ENCODE measurements at places on chromosomes 12 and 14.

GRCh38 chr12:56087220-56087619, 7.3 kb downstream of the ERBB3 start:
- DNase-seq = peak; percentile 24

GRCh38 chr14:71403656-71404055, 496.4 kb downstream of the PCNX1 start:
- no peak for DNase-seq

DNA sequence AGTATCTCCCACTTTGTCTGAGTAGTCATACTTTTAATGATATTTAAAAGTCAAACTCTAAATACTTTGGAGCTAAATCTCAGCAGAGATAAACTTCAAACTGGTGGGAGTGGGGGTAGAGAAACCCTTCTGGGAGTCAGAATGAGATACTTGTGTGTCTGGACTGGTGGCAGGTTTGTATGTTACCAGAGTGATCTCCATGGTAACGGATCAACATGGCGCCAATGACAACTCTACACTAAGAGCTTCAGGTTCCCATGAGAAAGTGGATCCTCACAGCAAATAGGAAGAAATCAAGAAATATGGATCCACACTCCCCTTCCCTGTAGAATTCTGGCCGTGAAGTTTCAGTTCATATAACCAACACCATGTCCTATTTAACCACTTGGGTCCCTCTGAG, 121.9 kb downstream of the ETV6 start:
- no peak for DNase-seq

DNA sequence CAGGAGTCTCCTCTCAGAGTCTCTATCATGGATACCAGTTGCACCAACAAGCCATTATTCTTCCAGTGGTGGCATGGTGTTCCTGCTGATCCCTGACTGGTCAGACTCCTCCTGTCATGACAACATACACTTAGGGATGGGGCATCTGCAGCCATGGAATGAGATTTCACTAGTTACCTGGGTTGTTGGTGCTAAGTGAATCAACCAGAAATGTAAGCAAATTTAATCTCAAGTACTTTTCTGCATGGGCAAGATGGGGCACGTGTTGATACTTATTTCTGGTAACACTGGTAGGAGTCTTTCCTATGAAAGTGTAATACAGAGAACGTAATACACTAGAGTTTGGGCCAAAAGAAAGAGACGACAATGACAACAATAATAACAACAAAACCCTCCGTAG, 211.5 kb upstream of the FOXN3 start:
- no peak for DNase-seq

- DNase-seq = no peak
Measured at GRCh38 chr14:53458368-53458814, 305.3 kb upstream of the DDHD1 start.

DNA sequence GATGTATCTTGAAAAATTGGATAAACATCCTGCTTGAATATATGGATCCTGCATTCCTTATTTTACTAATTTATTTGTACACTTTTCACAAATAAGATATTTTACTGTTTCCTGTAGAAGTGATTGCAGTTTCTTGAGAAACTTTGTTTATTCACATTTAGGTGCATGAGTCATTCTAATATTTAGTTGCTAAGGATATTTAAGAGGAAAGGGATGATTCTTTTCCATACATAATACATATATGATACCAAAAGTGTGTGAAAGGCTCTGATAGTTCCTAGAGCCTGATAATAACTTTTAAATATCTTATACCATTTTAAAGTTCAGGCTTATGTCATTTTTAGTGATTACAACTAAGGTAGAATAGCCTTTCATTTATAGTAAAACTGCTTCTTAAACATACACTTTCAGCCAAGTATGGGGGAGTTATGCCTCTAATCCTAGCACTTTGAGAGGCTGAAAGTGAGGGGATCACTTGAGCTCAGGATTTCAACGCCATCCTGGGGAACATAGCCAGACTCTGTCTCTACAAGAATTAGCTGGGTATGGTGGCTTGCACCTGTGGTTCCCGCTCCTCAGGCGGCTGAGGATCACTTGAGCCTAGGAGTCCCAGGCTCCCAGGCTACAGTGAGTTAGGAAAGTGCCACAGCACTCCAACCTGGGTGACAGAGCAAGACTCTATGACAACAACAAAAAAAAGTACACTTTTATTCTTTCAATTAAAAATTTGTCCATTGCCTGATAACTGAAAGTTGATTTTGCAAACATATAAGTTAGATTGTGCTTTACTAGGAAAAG, 262.6 kb upstream of the LRIG3 start:
- DNase-seq = no peak

DNA sequence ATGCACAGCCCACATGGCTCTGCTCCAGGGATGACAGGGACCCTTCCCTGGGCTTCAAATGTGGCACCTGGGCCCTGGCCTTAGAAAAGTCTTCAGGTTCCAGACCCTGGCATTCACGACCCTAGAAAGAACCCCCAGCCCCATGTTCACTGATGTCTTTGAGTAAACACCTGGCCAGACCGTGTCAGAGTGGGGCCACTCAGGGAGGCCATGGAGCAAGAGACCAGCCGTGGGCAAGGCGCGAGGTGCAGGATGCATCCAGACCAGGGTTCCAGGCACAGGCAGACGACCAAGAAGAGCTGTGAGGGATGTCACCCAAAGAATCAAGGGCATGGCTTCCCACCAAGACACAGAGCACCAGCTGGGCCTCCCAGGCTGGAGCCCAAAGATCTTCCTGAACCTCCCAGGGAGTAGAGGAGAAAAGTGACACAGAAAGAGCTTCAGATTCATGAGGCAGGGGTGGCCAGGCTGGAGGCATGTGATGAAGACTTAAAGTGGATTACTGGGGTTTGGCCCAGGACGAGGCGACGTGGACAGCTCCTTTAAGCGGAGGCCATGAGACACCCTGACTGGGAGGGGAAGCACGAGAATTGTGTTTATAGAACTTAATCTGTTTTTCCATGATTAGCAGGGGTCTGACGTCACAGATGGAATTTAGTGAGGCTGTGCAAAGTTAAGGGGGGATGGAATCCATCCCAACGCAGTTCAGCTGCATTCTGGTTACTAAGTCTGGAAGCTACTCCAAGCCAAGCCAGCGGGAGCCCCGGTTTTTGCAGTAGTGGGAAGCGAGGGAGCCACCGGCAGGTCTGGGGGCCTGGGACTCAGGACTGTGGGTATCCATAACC, 61.6 kb downstream of the ARL6IP4 start:
- DNase-seq = no peak

DNA sequence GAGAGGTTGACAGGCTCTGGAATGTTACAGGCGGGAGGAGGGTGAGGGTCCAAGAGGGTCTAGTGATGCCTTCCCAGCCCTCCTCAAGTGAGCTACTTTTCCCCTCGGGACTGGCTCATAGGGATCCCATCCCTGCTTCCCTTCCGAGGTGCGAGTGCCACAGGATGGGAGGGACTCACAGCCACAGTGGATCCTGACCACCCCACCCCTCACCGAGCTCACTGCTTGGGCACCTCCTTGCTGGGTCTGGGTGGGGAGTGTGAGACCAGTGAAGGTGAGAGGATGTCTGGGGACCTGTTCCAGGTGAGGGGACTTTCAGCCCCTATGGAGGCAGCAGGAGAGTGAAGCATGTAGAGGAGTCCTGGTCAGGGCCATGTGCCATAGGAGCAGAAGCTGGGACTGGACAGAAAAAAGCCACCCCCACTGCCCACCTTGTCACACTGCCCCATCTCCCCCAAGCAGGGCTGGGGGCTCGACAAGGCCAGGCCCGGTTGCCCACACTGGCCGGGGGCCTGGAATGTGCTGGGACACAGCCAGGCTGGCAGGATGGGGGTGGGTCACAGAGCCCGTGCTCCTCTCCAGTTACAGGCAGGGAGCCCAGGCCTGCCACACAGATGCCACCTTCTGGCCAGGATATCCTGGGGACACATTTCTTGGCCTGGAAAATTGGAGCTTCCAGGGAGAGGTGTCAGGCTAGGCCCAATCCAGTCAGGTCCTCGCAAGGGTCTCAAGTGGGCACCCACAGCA, 1.7 kb upstream of the TNS2 start:
- peak; percentile 36 for DNase-seq

GRCh38 chr12:34349673-34349961, 327.3 kb downstream of the ALG10 start:
- DNase-seq = no peak

DNA sequence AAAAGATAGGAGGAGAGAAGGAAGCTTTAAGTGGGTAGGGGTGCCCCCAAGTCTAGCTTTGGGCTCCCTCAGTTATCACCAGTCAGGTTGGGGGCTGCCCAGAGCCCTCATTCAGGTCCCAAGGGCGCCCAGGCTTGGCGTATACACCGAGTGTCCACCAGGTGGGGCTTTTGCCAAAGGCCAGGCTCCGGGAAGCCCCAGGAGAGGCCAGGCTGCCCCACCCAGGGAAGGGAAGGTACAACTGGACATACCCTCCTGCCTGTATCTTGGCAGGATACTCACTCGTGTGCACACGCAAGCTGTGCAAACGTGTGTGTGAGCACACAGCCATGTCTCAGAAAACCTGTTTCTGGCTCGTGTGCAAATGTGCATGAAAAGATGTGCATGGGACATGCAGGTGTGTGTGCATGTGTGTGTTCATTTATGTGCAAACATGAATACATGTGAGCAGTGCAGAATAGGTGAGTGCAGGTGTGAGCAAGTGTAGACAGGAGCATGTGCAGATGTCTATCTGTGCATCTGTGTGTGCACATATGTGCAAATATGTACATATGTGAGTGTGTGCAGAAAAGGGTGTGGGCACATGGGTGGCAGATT, 103.9 kb upstream of the MYL2 start:
- peak; percentile 9 for DNase-seq

- no peak for DNase-seq
Measured at GRCh38 chr12:66638666-66639065, 40.2 kb downstream of the GRIP1 start.

DNA sequence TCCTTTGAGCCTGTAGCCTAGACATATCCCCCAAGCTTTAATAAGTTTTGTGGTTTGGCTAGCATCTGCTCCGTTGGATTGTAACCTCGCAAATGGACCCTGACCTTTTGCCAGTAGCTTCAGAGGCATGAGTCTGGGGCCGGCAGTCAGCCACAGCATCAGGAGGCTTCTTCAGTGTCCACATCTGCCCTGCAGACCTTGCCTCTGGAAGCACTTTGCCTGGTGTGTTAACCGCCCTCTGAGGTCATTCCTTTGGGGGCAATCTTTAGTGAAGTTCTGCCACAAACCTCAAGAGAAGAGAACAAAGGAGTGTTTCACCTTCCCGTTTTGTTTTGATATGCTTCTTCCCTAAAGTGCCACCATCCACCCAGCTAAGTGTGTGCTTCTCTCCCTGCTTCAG, 71.4 kb downstream of the GNS start:
- DNase-seq = no peak

GRCh38 chr14:43019826-43020225, 1413.2 kb downstream of the LRFN5 start:
- DNase-seq = no peak

- DNase-seq = no peak
Measured at GRCh38 chr14:85688006-85688405, 158.1 kb downstream of the FLRT2 start.

DNA sequence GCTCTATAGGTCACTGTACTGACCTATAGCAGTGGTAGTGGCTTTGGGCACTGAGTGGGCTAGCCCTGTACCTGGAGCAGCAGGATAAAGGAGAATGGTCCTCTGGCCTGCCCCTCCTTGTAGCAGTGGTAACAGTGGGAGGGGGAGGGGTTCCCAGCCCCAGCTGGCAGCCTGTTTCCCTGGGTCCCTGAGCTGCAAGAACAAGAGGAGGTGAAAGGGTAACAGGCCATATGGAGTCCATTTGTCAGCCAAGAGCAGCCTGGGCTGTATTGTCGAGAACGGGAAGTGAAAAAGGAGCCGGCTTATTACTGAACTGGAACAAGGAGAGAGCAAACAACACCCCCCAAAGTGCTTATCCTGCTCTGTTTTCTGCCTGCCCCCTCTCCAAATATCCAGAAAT, 73.8 kb upstream of the SRSF5 start:
- DNase-seq = peak; percentile 22

- no peak for DNase-seq
Measured at GRCh38 chr12:30546121-30546520, 149.5 kb downstream of the IPO8 start.

DNA sequence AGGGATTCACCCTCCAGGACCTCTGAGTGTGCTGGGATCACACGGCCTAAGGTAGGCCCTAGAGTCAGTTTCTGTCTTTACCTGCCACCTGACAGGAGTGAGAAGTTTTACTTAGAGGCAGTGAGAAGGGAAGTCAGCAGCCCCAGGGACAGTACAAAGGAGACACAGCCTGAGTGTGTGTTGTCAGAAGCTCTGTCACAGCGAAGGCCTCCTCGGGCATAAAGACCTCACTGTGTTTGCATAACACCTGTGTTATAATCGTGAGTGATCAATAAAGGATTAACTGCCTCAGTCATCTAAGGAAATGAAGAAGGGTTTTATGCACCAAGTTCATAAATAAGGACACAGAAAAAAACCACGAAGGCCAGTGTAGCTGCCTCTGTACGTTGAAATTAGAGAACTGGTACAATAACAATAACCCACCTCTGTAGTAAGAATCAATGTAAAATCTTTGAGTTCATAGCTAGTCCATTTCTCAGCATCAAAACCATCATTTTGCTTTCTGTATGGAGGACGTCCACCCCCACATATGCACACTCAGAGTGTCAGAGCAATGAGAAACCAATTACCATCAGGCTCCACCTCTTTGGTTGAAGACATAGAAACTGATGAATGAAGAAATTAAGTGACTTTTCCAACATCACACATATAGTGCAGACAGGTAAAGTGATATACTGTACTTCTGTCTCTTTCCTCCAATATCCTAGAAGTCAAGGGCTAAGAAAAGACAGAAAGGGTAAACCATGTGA, 159.3 kb downstream of the DAD1 start:
- DNase-seq = no peak

- DNase-seq = no peak
Measured at GRCh38 chr12:2380946-2381345, 328.2 kb downstream of the CACNA1C start.

GRCh38 chr12:107296681-107297089, 203.3 kb upstream of the CRY1 start:
- DNase-seq = no peak

GRCh38 chr14:99918781-99919180, 125.6 kb downstream of the EML1 start:
- DNase-seq = no peak

DNA sequence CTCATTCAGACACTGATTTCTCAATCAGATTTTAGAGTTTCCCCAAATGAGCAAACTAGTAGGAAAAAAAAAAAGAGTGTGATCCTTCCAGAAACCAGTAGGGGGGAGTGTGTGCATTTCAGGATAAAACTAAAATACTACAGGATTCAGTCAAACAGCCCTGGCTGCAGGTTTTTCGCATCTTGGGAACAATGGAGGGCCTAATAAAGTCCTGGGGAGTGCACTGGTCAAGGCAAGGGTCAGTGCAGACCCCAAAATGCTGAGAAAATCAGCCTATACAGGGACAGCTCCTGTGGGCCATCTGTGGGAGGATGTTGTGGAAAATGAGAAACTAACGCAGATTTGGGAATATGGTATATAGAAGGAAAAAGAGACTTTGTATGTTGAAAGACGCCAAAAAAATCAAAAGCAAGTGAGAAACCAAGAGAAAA, 22.2 kb upstream of the ABCD4 start:
- peak; percentile 24 for DNase-seq

- DNase-seq = no peak
Measured at GRCh38 chr14:99268810-99269707, 2.9 kb downstream of the BCL11B start.

Measured in SHP77 (cell line).